Fibroblast of skin of left quadriceps (primary cell): ENCODE measurements at places on chromosomes 16 and 17.

DNA sequence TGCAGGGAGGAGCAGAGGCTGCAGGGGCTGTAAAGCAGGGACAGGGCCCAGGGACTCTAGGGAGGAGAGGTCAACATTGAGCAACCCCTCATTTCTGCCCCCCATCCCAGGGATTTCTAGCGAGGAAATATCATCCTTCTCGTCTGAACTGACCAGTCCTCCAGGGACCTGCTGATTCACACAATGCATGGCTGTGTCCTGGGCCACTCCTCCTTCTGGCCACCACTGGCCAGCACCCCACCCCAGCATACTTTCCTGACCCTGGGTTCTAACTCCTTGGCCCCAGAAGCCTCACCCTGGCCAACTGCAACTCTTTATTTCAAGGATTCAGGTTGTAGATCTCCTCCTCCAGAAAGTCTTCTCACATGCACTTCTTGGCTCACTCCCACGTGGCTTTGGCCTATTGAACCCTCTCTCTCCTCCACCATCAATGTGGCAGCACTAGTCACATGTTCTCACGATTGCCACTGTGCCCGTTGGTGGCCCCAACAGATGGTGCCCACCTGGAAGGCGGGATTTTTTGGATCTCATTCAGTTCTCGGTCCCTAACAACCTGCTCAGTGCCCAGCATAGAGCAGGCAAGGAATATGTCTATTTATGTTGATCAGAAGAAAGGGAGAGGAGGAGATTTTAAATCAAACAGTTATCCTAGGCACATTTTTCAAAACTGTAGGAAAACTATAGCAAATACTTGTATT is 41.5 kb downstream of the CUEDC1 start:
- DNase-seq, result no peak

GRCh38 chr17:16910341-16910740 is 61.6 kb downstream of the TNFRSF13B start:
- no peak for DNase-seq

- DNase-seq, result peak; percentile 26
Measured at GRCh38 chr16:72311426-72311825, 139.5 kb upstream of the PMFBP1 start.

GRCh38 chr16:10228779-10229178 is 46.6 kb upstream of the GRIN2A start:
- no peak for DNase-seq

- no peak for DNase-seq
Measured at GRCh38 chr17:46118964-46119363, 74.3 kb downstream of the KANSL1 start.

DNA sequence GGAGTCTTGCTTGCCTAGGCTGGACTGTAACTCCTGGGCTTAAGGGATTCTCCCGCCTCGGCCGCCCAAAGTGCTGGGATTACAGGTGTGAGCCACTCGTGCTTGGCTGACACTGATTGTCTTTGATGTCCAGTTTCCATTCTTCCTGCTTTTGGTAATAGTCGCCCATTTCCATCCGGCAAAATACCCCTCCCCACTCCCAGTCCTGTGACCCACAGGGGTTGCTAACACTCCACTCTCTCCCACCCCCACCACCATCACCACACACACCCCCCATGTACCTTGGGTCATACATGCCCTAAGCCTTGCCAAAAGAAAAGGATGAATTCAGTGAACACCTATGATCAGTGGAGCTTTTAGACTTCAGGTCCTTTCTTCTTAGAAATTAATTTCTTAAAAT is 52.8 kb upstream of the MYH10 start:
- no peak for DNase-seq

DNA sequence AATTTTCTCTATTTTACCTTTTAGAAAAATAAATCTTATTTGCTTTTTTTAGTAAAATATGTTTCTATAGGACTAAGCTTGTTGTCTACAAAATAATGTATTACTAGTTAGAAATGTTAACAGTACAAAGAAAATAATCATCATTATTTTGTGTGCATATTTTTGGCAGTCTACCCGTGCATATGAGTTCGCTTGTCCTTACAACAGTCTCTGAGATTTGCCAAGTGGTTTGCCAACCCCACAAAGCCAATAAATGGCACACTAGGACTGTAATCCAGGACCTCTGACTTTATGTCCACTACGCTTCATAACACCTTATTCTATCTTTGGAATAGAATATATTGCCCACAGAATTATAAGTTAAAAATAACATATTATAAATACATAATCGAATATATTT is 152.0 kb downstream of the KCNJ2 start:
- no peak for DNase-seq

- DNase-seq, result no peak
Measured at GRCh38 chr17:81396278-81396721, 1.0 kb downstream of the BAHCC1 start.

GRCh38 chr16:88617268-88618031 is 20.9 kb upstream of the IL17C start:
- DNase-seq, result no peak

GRCh38 chr16:80355335-80355734 is 185.5 kb upstream of the DYNLRB2 start:
- DNase-seq, result no peak

- DNase-seq, result no peak
Measured at GRCh38 chr17:18933102-18934058, 18.6 kb upstream of the SLC5A10 start.

DNA sequence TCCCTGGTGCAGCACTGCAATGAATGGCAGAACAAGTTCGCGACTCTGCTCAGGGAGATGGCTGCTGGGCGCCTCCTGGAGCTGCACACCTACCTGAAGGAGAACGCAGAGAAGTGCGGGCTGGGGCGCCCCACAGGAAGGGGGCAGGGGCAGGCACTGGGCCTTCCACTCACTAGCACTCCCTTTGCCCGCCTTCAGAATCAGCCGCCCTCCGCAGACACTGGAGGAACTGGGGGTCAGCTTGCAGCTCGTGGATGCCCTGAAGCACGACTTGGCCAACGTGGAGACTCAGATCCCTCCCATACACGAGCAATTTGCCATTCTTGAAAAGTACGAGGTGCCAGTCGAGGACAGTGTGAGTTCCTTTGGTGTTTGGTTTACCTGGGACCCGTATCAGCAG is 46.4 kb downstream of the DNAH2 start:
- DNase-seq, result no peak

DNA sequence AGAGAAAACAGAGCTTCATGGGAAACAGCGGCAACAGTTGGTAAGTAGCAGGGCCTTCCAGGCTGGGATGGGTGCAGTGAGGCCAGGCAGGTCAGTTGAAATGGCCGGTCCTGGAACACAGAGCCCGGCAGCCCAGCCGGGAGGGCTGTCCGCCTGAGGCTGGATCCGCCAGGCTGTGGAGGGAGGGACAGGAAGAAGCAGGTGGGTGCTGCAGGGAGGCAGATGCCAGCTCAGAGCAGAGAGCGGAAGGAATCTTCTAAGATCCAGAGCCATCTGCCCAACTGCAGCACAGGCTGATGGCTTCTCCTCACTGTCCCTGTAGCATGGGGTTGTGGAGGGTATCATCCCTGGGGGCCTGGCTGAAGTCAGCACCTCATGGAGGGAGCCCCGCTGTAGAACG is 599 bp downstream of the RNF112 start:
- no peak for DNase-seq

GRCh38 chr16:73887911-73888310 is 408.7 kb upstream of the PSMD7 start:
- DNase-seq, result no peak

DNA sequence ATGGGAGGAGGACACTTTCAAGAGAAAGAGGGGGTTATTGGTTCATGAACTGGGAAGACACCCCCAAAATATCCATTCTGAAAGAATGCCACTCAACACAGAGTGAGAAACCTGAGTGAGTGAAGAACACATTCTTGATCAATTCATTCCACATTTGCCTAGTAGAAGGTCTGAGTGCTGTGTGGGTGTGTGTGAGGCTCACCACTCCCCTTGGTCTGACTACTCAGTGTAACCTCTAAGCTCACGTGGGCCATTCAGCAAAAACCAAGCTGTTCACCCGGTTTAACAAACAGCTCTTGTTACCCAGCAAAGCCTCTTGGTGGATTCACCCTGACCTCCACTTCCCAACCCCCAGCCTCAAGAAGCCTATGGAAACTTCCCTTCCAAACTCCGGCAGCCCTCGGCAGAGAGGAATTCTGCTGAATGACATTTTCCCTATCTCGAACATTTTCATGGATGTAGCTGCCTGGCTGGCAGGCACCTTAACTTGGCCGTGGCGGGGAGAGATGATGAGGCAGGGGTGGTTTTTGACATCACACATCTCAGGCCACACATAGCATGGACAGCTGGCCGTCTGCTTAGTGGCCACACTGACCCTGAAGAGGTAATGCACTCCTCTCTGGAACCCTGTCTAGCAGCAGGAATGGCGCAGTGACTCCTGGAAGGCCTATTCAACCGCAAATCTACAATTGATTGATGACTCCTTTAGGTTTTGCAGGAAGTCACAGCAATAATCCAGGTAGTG is 11.6 kb downstream of the ST6GALNAC1 start:
- no peak for DNase-seq

- peak; percentile 83 for DNase-seq
Measured at GRCh38 chr17:50604513-50604912, 30.2 kb upstream of the ABCC3 start.

DNA sequence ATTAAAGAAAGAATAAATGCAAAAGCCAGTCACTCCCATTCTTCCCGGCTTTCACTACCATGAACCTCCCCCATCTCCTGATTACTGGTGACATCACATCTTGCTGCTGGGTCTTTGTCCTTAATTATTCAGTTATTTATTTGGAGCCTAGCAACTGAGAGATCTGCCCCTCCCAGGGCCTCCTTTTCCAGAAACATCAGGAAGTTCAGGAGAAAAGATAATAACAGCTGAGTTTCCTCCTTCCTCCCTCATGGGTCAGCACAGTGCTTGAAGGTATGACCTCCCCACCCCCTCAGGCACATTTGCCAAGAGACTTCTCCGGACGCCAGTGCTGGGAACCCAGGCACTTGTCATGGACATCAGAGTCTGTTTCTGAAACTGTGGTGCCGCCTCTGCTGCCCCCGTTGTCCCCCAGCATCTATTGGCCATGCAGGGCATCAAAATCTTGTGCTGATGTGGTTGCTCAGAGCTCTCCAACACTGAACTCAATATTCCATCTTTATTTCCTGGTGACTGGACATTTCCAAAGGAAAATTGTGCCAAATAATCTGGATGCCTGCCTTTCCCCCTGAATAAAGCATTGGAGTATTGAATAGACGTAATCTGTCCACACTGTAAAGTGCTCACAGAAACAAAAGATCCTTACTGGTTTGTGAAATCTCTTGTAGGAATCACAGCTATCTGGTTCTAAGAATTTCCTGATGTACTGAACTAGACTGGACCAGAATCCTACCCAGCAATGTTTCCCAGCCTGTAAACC is 71.8 kb downstream of the ZNF18 start:
- DNase-seq, result no peak

DNA sequence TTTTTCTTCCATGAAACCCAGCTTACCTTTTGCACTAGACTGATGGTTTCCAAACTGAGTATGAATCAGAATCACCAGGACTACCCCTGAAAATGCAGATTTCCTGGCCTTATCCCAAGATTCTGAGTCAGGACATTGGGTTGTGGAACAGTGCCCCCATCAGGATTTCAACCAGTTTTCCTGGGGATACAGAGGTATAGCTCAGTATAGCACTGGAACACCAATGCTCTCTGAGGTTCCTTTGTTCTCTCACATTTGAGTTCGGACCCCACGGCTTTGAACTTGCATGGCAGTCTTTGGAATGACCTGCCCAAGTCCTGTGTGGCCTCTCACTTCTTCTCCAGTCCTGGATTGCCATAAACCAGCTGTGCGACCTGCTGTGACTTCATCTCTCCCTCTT is 12.8 kb upstream of the CCL8 start:
- DNase-seq, result peak; percentile 59

DNA sequence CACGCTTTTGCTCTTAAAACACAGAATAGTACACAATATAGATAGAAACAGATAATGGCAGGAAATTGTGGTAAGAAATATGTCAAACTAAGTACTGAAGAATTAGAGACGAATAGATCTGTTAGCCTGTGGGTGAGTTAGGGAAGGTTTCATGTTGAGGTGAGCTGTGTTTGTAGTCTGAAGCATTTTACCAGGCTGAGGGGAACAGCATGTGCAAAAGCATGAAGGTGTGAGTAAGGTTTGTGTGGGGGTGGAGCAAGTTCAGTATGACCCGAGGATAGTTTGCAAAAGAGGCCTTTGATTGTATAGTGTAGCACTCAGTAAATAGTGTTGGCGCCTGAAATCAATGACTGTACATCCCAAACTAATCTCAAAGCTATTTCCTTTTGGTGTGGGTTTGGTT is 13.8 kb downstream of the IGSF6 start:
- DNase-seq, result peak; percentile 13

DNA sequence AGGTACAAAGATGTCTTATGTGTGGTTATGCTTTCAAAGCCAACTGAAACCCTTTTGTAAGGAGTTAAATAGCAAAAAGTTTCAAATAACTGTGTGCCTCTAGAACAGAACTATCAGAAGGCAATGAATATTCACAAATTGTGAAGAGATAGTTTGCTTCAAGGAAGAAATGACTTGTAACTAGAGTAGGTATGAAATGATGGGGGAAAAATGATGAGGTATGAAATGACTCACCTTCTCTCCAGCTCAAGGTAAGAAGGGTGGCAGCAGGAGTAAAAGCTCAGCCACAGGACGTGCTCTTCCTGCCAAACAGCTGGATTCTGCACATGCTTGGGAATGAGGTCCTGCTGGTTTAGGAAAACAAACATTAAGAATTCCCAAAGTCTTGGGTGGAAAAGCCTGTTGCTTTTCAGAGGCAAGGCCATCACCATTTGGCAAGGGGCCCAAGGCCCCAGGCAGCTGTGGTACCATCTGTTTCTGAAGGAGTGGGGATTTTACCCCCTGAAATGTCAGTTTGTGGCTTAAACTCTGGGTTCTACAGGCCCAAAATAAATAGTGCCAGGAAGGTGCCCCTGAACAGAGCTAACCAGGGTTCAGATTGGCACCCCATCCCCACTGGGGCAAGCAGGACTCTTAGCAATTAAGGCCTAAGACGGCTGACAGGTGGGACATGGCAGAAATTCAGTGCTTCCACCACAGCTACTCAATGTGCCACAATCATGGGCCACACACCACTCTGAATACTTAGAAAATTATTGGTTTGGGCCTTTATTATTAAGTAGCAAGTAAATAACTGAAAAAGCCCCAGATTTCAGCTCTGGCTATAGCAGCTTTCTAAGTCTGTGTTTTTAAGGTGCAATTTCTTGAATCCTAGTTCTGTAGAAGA is 13.3 kb downstream of the HERPUD1 start:
- DNase-seq, result no peak

DNA sequence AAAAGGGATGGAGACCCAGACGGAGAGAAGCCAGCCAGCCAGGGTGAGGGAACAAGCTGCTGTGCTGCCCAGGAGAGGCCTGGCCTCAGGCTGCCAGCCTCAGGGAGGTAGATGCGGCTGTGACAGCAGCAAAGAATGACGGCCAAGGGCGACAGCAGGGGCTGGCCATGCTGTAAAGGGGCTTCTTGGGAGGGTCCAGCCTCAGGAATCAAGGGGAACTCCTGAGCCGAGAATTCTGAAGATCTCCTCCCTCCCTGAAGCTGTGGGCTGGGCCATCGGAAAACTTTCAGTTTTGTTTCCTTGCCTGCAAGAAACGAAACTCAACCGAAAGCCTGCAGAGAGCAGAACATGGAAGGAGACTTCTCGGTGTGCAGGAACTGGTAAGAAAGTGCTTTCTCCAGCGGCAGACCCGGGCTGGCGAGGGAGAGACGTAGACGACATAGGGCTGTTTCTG is at the start of gene XAF1:
XAF1 (plus strand) TSS at position 316 of the 454 bp plus-strand sequence; CDS start at position 349, 33 bp downstream.
- no peak for DNase-seq
